HS-27A (cell line): ENCODE measurements at places on chromosomes 7 and 10.

DNA sequence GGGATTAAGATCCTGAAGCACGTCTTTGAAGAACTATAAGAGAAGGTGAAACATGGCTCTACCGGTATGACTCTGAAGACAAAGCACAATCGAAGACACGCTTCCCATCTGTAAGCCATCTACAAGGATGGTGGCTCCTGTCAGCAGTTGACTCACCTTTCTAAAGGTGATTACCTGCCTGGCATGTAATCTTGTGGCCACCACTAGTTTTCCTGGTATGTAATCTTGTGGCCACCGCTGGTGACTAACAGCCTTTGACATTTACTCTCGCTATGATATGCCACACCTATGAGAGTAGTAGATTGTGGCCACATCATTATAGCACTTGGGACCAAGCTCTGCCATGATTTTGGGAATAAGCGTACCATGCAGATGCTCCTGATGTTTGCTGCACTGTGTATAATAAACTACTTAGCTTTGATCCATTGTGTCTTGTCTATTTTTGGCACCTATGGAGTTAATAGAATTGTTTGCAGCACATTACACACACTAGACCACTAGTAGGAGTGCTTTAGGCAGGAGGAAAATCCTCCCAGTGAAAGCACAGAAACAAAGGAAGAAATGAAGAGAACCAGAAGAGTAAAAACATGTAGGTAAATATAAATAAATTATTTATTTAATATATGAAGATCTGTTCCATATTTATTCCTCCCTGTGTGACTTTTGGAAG is 59.8 kb downstream of the VAX1 start:
- DNase-seq, result no peak

DNA sequence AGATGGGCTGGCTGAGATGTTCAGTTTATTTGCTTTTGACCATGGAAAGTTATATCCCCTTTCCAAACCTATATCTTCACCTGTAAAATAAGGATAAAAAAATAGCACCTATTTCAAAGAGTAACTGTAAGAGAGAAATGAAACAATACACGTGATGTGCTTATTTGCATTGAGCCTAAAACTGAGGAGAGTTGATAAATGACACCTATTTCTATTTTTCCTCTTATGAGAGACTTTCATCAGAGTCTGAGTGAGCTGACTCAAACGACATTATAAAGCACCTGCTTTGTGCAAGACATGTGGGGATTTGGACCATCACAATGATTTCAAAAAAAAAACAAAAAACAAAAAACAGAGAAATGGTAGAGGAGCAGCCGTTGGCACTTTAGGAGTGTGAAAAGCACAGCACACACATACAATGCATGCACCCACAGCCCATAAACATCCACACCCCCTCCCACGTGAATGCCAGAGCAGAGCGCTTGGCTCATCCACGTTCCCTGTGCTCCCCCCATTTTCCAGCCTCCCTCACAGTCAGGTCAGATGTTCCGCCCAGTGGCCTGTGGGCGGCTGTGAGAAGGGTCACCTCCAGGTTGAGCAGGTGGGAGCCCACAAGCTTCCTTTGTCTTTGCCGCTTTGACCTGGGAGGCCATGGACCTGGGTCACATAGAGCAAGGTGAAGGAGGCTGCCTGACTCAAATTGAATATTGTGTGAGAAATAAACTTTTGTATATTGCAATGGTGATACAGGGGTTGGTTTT is 253.2 kb upstream of the ZNF32 start:
- no peak for DNase-seq

- no peak for DNase-seq
Observed at GRCh38 chr7:102275123-102275703, 11.5 kb upstream of the SH2B2 start.

GRCh38 chr10:37865957-37866803 is 8.8 kb upstream of the ZNF248 start:
- DNase-seq, result no peak

- DNase-seq, result no peak
Observed at GRCh38 chr7:13987395-13987794, 2.1 kb downstream of the ETV1 start.

GRCh38 chr10:69096045-69096444 is 8.1 kb downstream of the SRGN start:
- no peak for DNase-seq

GRCh38 chr7:100539436-100540006 is 518 bp downstream of the AGFG2 start:
- DNase-seq, result no peak

DNA sequence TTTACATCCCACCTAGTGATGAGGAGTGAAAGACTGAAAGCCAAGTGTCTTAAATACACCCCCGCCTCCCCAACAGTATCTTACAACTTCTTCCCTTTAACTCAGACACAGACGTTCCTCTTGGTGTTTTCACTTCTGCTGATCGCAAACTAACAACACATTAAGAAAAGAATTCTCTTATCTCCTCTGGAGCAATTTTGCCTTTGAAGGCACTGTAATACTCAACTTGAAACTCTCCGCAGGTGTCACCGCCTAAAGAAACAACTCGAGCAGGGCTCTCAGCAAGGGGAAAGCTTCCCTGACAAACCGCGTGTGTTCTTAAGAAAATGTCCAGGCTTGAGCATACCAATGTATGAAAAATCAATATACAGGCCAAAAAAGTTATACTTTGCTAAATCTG is 452 bp downstream of the SEMA3C start:
- DNase-seq, result no peak

GRCh38 chr7:12619461-12620069 is 49.0 kb downstream of the SCIN start:
- DNase-seq, result no peak

GRCh38 chr10:73647211-73647874 is 6.1 kb upstream of the MYOZ1 start:
- no peak for DNase-seq

DNA sequence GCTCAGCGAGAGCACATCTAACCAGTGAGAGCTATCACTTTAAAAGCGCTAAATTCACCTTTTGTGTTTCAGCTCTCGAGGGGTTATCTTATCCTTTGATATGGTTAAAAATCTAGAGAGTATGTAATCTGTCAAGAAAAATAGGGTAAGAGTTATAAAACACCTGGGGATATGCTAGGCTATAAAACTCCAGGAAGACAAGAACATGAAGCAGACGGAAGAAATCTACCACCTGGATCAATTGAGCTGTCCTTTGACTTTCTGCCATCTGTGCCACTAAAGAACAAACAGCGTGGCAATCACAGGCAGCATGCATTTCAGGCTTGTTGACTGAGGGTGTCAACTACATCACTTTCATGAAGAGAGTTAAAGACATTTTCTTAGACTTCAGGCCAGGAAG is 83.1 kb downstream of the ZNF248 start:
- DNase-seq, result no peak

DNA sequence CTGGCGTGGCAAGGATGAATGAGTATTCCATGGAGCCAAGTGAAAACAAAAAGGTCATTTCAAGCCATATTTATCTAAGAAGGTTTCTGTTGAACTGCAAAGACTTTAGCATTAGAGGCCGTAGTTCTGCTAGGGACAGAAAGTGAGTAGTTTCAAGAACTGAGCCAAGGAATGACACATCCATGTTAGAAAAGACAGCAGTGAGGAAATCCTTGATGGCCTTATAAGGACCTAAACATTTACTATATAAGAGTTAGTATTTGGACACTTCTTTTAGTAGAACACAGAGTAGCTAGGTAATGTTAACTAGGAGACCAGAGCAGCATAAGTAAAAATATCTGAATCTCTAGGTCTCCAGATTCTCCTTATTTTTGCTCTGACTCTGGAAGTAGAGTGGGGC is 329.8 kb upstream of the SEMA3D start:
- no peak for DNase-seq

DNA sequence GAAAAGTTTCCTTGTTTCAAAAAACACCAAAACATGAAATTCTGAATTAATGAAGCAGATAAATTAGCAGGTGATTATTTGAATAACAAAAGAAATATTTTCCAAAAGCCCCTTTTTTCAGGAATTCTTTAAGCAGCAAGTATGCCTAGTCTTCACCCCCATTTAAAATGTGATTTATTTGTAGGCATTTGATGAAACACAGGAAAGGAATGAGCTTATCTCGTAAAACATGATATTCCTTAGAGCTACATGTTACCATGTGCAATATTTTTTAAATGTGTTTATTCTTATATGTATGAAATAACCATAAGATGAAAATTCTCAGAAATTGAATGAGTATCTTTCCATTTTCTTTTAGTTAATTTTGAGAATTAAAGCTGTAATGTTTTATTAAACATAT is 106.1 kb downstream of the CHN2 start:
- no peak for DNase-seq

DNA sequence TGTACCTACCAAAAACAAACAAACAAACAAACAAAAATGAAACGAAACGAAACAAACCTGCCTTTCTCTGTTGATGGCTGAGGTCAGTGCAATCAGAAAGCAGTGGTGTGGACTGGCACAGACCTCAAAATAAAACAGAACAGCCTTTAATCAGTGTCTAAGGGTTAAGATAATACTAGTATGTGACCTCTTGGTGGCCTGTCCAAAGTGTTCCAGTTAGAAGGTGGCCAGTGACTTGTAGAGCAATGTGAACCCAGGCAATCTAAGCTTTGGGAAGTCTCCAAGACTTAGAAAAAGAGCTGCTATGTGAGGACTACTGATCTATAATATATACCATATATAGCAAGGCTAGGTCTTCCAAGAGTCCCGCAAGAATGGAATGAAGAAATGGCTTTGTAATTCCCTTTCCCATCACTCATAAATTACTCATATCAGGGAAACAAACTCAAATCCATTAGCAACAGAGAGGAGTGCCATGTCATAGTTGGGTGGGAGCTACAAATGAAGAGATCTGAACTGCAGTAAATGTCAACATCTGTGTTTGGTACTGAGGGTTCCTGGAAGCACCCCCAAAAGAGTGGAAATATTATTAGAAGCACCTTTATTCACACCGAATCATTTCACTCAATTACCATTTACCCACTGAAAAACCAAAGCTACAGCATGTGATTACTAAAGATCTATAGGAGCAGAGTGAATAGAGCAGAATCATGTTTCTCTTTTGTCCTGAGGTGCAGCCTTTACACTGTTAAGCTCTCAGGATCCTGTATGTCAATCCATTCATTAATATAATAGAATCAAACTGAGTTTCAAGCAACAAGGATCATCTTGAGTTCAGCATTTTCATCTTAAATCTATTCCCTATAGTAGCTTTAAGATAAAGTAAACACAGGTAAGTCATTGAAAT is 28.0 kb downstream of the ABLIM1 start:
- no peak for DNase-seq

- no peak for DNase-seq
Observed at GRCh38 chr10:129099992-129100391, 367.0 kb upstream of the MGMT start.

- DNase-seq, result no peak
Observed at GRCh38 chr10:34791947-34792346, 23.1 kb downstream of the PARD3 start.

- DNase-seq, result no peak
Observed at GRCh38 chr7:143396625-143397556, 11.8 kb downstream of the EPHA1 start.

GRCh38 chr10:52105301-52105700 is 208.8 kb upstream of the DKK1 start:
- no peak for DNase-seq

DNA sequence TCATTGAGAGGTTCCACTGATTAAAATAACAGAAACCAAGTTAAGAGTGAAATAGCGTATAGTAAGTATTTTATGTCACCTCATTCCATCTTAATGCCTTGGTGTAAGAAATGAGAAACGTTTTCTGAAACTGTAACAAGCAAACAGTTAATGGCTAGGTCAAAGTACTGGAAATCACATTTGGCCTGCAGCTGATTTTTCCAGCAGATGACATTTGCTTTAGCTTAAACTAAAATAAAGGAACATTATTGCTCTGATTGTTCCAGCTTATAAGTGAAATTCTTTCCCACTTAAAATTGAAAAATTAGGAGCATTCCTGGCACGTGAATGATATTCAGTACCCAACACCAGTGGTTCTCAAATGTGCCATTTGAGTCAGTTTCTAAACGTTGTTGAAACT is 213.6 kb upstream of the DPP6 start:
- DNase-seq, result no peak

GRCh38 chr10:121592155-121592890 is 5.9 kb downstream of the FGFR2 start:
- no peak for DNase-seq

DNA sequence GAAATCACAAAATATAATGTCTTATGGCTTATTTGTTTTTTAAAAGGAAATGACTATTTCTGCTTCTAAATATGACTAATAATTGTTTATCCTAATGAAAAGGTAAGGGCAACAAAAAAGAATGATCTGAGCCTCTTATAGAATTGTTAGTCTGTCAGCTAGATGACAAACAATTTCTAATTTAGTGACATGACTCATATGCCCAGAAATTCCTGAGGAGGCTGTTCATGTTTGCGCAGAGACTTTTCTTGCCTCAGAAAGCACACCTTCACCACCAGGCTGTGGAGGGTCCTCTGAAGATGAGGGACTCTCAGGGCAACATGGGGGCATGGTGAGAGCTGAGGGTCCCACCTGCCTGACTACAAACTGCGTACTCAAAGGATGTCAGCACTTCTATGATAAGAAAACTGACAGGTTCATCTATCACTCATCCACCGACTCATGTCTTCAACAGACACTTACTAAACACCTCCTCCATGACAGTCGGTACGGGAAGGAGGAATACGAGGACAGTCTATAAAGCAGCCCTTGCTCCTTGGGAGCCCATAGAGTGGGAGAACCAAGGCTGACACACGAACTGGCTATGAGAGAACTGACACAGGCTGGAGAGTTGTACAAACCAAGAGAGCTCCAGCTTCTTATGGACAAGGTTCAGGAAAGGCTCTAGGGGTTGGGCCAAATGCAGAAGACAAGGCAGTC is 102.0 kb downstream of the PKD1L1 start:
- no peak for DNase-seq

- DNase-seq, result no peak
Observed at GRCh38 chr7:33849971-33850559, 55.3 kb upstream of the BMPER start.

DNA sequence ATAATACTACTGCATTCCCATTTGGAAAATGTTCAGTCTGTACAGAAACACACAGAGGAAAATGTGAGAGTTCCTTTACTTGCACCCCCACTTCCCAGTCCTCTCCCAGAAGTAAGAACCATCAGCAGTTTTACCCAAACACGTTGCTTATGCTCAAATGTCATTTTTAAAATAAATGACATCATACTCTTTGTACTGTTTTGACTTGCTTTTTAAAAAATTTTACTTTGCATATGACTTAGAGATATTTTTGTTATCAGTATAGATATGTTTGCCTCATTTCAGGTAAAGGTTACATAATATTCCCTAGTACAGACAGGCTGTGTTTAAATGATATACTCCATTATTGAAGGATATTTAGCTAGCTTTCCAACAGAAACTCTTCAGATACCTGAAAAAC is 13.5 kb upstream of the PTPRN2 start:
- no peak for DNase-seq

GRCh38 chr10:80472234-80473095 is 18.4 kb downstream of the TSPAN14 start:
- no peak for DNase-seq

DNA sequence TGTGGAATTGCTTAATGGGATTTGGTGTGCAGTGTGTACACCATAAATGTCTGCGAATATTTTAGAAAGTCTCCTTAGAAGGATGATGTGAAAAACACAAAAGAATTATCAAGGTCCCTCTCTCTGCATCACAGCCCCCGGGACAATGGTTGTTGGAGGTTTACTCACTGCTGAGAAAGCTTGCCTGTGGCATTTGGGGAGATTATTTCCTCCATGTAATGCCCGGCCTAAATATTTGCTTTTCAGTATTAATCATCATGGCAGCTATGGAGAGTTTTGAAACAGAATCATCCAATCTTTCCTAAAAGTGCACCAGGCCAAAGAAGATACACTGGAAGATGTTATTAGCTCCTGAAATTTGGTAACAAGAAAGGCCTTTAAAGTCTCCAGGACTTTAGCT is 113.8 kb upstream of the ADCY1 start:
- DNase-seq, result no peak
